ENCODE measurements at places on chromosomes 5 and 9.

DNA sequence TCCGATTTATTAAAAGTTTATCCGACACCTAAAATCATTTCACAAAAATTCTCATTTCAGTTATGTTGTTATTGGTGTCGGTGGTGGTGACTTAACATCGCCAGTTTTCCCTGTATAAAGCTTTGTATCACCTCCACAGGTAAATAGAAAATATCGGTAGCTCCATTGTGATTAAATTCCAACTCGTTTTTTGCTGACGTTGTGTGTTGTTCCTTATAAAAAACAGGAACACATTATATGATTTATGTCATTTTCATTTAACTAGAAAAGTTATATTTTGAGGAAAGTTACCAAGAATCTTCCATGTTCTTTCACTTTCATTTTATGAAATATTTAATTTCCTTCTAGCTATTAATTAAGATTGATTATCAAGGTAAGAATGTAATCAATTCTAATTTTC is 635.9 kb downstream of the CDH18 start:
- no peak for DNase-seq

DNA sequence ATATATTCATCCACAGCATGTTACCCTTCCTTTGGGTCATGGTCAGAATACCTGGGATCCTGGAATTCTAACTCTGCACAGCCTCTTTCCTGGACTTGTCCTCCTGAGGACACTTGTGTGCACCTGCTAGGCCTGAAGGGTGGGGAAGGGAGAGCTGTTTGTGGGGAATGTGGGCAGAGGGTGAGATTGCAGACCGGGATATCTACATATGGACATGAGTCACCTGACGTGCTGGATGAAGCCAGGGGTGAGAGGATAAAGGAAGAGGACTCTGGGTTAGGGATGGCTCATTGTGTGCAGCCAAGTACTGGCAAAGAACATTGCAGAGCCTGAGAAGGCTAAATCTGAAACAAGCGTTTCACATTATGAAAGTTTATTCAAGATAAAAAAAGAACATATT is 241.4 kb upstream of the RPS23 start:
- DNase-seq = no peak

DNA sequence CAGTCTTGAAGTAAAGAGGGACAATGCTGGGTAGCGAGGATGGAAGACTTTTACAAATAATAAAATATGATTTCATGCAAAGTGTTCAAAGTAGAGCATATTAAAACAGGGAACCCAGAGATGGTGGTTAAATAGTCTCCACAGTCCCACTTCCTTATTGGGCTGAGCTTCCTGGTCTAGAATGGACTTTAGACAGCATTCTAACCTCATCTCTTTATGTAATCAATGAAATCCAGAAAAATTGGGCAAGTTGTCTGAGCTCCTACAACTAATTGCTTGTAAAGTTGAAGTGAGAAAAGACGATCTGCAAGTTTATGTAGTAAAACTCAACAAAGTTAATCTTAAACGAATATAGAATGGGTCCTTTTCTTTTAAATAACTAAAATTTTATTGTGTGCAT is 328.9 kb downstream of the PJA2 start:
- no peak for DNase-seq

- no peak for DNase-seq
Measured at GRCh38 chr9:95735701-95736100, 139.8 kb upstream of the ERCC6L2 start.

DNA sequence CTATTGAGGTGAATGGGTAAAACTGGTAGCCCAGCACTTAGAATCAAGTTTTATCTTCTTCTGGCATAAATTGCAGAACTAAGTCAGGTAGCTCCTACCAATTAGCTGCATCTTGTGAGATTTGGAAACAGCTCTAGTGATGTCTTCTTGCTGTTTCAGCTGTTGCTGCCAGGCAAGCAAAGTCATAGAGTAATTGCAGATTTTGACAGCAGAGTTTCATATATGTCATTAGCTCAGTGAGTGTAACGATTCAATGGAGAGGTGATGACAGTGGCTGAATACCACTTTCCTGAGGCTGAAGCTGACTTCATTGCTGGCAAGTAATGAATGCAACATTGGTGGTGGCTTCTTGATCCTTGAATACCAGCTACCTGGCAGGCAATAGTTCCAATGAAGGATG is 1109.7 kb upstream of the CDH18 start:
- DNase-seq = no peak

DNA sequence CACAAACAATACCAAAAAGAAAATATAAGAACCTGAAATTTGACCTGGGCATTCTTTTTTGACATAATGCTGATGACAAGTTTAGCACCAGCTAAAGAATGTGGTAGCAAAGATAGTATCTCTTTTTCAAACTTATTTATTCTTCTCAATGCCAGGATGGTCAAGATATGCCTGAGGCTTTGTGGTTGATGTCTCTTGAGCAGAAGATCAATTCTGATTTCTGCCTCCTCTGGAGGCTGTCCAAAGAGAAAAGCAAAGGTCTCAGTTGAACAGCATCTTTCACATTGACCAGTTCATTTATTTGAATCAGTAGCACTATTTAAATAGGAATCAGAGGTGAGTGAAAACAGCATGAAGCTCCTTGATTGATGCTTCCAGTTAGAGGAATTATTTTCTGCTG is 588.2 kb downstream of the HTR1A start:
- DNase-seq = no peak

DNA sequence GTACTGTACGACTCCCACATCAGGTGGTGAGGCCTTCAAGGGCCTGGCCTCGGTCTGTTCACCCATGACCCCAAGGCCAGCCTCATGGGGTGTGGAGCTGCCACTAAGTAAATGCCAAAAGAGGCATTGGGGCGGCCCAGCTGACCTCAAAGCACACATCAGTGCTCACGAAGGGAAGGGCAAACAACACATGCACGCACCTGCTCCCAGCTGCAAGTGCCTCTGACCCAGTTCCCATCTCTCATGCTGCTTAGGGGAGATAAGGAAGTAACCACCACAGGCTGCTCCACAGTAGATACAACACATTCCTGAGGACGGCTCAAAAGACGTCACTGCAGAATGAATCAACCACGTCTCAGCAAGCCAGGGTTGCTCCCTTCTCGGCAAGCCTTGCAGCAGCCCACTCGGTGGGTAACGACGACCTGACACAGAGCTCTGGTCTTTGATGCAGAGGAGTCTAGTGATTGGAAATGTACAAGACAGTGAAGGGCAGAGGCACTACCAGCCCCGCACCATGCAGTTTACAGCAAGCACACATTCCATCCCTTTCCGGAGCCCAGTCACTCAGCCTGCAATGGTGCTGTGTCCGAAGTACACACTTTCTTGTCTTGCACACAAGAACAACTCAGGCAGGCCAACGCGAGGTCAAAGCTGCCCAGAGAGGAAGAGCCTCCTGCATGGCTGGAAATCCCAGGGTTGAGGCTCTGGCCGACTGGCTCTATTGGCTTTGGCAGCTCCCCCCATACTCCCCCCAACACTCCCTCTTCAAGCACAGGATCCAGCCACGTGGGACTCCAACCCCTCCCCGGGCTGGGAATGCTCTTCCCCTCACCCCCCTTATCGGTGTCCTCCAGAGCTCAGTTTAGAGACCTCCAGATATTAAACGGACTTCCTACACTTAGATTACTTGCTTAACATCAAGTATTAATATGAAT is 31.8 kb downstream of the FABP6 start:
- no peak for DNase-seq

GRCh38 chr5:170563824-170564567 is 60.2 kb downstream of the KCNIP1 start:
- DNase-seq = no peak

DNA sequence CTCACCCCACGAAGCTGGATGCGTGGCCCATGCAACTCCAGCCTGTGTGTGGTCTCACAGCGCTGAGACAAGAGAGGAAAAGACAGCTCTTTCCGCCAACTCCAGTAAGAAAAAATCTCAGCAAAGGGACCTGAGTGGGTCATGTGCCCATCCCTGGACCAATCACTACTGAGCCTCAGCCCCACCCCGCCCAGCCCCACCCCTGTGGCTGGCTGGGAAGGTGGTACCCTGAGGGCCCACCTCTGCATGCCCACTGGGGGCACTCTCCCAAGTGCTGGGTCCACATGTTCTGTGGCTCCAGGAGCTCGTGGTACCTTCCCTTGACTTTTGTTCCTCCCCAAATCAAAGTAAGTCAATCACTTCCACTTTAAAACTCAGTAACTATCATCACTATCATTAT is 105.1 kb upstream of the SMIM23 start:
- no peak for DNase-seq

DNA sequence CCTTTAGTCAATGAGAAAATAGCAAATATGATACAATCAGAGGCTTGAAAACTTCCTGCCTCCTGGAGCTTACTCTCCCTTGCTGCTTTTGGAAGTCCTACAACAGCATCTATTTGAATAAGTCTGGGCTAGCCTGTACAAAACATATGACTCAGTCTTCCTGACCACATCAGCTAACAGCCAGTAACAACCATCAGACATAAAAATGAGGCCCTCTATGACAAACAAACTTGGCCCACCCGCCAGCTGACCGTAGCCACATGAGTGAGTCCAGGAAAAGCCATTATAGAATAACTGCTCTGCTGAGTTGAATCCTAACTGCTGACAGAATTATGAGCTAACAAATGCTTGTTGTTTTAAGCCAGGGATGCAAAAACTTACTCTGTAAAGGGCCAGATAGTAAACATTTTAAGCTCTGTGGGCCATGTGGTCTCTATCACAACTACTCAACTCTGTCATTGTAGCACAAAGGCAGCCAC is 347.6 kb downstream of the PTPRD start:
- no peak for DNase-seq

- DNase-seq = no peak
Measured at GRCh38 chr5:163614787-163615186, 109.4 kb downstream of the MAT2B start.

GRCh38 chr9:102986425-102986824 is 8.7 kb upstream of the CYLC2 start:
- no peak for DNase-seq

GRCh38 chr5:52727576-52727975 is 60.1 kb upstream of the ITGA1 start:
- DNase-seq = no peak

- no peak for DNase-seq
Measured at GRCh38 chr9:37001459-37001858, 32.6 kb downstream of the PAX5 start.
